ENCODE measurements at places on chromosomes 12 and 14.

DNA sequence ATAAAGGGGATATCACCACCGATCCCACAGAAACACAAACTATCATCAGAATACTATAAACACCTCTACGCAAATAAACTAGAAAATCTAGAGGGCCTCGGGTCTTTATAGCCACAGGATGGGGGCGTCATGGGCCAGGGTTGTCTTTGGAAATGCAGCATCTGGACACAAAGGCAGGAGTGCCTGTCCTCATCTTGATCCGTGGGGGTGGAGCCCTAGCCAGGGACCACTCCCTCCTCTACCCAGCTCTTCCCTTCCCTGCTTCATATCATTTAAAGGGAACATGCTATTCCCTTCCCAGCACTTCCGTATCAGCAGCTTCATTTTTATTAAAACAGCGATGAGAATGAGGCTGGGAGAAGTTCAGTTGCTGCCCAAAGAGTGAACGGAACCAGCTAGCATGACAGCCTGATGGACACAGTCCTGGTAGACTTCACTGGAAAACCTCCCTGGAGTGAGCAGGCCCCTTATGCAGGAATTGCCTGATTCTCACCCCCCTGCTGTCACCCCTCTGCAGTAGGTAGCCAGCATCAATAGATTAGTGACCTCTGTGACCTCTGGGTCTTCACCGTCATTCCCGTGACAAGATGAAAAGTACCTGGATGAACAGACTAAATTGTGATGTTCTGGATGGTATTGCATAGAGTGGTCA is 251.4 kb upstream of the RGS6 start:
- DNase-seq: no peak

DNA sequence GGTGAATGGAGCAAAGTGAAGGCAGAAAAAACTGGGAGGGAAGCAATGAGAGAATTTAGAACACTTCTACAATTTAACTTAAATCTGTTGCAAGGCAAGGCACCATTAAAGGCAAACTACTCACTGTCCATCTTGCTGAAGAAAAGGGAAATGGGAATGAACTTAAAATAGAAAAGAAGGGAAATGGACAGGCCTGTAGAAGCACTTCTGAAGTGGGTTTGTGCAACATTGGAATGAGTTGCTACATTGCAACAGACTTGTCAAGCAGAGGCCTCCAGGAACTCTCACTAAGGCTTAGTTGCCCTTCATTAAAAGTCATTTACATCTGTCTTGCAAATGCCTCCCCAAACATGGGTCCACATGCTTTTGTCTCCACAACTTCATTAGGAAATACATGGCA is 13.7 kb upstream of the OR10AD1 start:
- DNase-seq: no peak

DNA sequence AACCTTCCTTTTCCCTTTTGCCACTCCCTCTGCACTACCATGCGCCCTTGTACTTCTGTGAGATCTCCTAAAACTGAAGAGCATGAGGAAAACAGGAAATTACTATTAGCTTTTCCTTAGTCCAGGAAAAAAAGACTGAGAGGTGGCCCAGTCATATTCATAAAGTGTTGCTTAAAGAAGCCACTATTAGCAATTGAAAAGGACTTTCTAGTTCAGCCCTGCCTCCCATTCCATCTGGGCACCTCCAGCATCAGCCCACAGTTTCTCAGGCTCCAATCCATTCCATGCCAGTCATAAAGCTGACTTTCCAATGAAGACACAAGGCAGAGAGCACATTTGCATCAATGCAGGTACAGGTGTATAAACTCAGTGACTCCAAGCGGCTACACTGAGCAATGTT is 19.9 kb upstream of the AMIGO2 start:
- no peak for DNase-seq

DNA sequence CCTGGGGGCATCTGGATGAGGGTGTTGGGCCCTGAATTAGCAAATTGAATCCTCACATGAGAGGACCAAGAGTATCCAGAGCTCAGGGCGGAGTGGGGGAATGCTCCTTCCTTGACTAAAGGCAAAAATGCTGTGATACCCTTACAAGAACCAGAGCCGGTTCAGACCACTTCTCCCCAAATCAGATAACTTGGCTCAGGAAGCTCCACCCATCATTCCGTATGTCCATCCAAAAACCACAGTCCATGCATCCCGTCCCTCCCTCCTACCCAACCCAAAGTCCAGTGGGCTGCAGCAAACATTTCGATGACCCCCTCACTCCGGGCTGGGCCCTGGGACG is 22.4 kb downstream of the DIO3 start:
- DNase-seq: no peak

DNA sequence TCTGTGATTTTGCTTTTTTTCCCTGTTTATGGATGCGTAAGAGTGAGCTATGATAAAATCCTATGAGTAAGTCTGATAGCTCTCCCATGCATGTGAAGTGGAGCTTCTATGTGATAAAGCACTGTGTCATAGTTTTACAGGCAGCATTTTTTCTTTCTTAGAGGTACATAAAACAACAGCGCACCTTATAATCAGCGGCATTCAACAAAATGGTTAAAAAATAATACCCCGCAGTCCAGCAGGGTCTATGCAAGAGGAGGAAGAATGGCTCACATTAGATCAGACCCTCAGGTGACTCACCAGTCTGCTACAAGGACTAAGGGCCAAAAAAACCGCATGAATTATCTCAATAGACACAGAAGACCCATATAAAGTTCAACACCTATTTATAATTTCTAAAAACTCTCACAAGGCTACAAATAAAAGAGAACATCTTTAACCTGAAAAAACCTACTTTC is 33.0 kb upstream of the TMEM179 start:
- DNase-seq: no peak

DNA sequence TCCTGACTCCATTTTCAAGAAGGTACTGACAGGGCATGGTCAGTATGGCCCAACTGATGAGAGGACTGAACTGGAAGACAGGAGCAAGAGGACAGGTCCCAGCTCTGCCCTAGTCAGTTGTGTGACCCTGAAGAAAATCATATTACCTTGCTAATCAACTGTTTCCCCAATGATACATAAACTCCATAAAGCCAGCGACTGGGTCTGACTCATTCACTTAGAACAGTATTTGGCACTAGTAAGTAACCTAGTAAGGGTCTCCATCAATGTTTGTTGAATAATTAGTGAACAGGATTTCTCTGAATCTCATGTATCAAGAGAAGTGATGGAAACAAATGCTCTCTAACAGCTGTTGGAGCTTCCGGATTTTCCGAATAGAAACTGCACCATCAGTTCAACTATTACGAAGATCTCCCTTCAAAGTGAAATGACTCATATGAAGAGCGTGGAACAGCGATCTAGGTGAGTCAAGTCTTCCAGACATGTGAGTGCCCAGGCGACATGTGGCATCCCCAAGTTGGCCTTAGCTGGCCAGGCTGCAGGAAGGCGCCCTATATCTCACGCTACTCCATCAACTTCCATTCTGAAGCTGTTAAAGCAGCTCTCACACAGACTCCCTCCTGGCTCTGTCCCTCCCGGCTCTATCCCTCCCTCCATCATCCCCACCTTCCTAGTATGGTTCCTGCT is 94.5 kb downstream of the TTC7B start:
- no peak for DNase-seq

GRCh38 chr12:62640910-62641448 is 174.4 kb downstream of the MON2 start:
- DNase-seq: peak; percentile 21

- no peak for DNase-seq
Observed at GRCh38 chr12:11771895-11772502, 122.5 kb downstream of the ETV6 start.

GRCh38 chr14:73014105-73014504 is 12.8 kb downstream of the ZFYVE1 start:
- peak; percentile 22 for DNase-seq

GRCh38 chr14:71952381-71953363 is 20.4 kb downstream of the RGS6 start:
- DNase-seq: no peak

GRCh38 chr12:108240027-108240785 is 98.9 kb downstream of the CMKLR1 start:
- no peak for DNase-seq

GRCh38 chr12:14572401-14572800 is 4.7 kb upstream of the PLBD1 start:
- no peak for DNase-seq

- DNase-seq: no peak
Observed at GRCh38 chr12:52751795-52752194, 25.4 kb downstream of the KRT76 start.

DNA sequence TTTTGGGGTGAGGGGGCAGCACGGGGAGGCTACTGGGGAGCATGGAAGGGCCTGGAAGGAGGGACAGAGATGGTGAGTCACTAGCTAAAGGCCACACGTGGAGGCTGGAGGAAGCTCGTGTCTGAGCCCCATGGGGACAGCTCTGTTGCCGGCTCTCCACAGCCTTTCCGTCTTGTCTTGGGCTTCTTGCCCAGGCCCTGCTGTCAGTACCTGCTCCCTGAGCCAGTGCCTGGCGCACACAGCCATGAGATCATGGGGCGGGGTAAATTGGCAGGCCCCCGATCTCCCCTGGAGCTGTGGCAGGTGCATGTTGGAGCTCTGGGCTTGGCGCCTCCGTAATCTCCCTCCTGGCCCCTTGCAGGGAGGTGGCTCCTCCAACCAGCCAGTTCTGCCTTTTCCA is 16.1 kb upstream of the KRT80 start:
- no peak for DNase-seq

DNA sequence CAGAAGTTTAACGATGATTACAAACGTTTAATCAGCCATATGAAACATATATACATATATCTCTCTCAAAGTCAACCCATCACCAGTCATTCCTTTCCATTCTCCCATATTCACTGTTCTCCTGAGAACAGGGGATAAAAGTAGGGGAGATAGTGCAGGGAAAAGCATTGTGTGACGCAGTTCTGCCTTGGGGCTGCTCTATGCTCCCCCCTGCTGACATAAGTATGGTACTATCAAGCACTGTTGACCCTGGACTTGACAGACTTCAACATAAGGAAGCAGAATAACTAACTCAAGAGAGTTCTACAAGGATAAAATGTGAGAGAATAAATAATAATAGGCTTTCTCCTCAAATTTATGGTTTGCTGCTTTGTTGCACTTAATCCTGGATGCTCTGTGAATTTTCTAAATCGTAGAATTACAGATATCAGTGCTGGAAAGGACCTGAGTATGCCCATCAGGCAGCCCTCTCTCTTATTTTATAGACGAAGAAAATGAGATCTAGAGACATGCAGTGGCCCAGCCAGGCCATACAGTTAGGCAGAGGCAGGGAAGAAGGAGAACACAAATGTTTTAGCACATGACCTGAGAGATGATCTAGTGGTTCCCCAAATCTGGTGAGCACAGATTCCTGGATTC is 87.2 kb downstream of the SCN8A start:
- DNase-seq: peak; percentile 30

- DNase-seq: peak; percentile 24
Observed at GRCh38 chr14:54691525-54692283, 124.8 kb downstream of the SAMD4A start.

DNA sequence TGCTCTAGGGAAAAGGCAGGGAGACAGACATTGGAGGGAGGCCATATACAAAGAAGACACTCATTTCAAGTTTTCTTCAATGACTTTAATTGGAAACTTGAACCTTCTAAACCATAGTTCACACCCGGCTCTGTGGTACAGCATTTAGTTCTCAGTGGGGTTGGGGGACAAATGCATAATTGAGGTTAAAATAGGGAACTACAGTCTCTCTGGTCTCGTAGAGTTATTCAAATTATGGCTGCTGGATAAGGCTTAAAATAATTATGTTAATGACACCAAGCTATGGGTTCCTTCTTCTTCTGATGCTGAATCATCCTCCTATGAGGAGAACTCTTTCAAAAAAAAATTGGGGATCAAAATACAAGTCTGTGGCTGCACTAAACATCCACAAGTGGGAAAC is 3.8 kb upstream of the RPAP3 start:
- no peak for DNase-seq

- no peak for DNase-seq
Observed at GRCh38 chr14:103772078-103772712, 56.6 kb downstream of the ZFYVE21 start.

- DNase-seq: no peak
Observed at GRCh38 chr14:77197988-77198387, 16.4 kb downstream of the TMEM63C start.

- no peak for DNase-seq
Observed at GRCh38 chr12:32894566-32894965, 2.0 kb downstream of the PKP2 start.

DNA sequence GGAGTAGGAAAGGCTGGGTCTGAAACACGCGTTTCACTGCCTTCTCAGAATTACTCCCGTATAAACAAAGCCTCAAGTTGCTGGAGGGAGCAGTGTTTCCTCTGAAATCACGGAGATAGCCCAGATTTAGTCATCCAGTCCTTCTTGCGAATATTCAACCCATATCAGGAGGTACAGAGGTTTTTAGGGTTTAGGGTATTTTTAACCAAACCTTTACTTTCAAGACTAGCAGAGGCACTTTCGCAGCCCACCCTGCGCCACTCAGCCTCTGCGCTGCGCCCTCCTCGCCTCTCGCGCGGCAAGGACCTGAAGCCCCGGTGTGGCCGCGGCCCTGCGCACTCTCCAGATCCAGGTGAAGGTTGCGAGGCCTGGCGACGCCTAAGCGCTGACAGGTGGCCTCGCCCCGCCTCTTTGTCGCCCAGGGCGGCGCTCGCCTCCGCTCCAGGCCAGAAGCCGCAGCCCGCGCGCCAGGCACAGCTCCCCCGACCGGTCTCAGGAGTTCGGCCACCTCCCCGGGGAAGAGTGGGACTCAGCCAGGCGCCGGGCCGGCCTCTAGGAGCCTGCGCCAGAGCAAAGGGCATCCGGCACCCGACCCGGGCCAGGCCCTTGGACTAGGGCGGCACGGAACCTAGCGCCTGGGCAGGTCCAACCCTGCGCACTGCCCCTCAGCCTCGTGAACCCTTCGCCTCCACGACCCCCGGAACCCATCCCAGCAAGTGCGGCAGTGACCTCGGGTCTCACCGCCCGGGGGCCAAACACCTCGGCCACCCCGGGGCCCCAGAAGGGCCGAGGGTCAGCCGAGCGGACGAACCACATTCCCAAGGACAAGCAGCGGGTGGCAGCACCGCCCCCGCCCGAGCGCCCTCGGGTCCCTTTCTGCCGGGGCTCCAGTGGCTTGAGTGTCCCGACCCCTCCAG is 1.8 kb upstream of the SAMD4A start:
- DNase-seq: peak; percentile 60

GRCh38 chr12:121515615-121516014 is 65.2 kb downstream of the KDM2B start:
- no peak for DNase-seq

- no peak for DNase-seq
Observed at GRCh38 chr14:60721326-60722106, 2.6 kb downstream of the SIX4 start.

DNA sequence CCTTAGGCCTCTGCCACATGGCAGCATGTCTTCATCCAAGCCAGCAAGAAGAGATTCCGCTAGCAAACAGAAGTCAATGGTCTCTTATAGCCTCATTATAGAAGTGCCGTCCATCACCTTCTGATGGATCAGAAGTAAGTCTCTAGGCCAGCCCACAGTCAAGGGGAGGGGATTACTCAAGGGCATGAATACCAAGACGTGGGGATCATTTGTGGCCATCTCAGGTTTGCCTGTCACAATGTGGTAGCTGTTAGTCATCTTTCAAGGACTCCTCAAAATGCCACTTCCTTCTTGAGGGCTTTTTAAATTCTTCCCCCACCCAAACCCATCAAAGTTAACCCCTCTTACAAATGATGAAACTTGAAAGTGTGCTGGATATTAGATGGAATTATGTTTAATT is 8.1 kb upstream of the ADCY6 start:
- DNase-seq: no peak

Data from GM19239 (cell line).